ENCODE measurements at places on chromosomes 11 and 22. TPM values are rescaled to one million over a fixed set of nuclear protein-coding genes. Genes with fewer than 3 reads are reported as not detected.
A peak's percentile ranks its signal among the peaks of the same experiment; 100 is the strongest.

DNA sequence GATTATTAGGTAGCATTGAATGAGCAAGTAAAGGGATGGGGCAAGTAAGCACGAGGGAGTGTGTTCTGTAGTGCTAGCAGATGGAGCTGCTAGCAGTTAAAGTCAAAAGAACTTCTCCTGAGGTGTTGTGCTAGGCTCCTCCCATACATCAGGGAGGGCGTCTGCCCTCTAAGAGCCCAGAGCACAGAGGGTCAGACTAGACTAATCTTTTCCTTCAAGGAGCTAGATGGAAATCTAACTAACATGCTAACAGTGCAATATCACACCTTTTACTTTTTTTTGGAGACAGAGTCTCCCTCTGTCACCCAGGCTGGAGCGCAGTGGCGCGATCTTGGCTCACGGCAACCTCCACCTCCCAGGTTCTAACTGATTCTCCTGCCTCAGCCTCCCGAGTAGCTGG, 3.2 kb upstream of the PLA2G6 start:
- H3K4me3 ChIP-seq, result no peak overlapping the region
- H3K27me3 ChIP-seq, result no peaks in the 10 kb centered on the region

GRCh38 chr11:33928564-33928963, 36.7 kb upstream of the LMO2 start:
- no peaks in the 10 kb centered on the region for H3K36me3 ChIP-seq
- no peak overlapping the region for H3K27ac ChIP-seq
- no peak overlapping the region for H3K4me3 ChIP-seq
- peaks cover 21% of the 10 kb centered on the region for H3K4me1 ChIP-seq

DNA sequence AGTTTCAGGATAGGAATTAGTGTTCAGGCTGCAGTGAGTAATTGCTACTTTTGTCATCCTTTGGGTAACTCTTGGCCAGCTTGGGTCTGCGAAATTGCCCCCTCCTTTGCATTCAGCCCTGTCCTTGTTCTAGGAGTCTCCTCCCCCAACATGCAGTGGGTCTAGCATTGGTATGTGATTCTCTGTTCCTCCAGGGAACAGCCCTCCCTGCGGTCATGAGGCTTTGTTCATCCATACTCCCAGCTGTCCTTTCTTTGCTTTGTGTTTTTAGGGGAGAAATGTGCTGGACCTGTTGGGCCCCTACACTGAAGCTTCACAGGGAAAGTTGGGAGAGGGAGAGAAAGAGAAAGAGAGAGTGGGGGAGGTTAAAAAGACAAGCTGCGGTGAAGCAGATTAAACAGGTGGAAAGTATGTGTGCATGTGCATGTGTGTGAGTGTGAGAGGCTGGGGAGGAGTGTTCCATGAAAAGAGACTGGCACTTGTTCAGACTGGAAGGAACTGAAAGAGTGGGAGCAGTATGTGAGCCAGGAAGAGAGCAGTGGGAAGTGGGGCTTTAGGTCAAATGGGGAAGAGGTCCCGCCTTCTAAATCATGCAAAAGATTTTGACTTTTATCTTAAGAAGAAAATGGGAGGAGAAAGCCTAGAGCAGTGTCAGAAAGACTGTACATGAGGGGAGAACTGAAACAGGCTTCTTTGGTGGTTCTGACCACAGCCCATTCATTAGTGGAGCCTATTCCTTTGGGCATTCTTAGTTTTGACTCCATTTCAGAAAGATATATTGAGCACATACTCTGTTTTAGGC, 17.9 kb upstream of the SESN3 start:
- H3K27me3 ChIP-seq, result no peaks in the 10 kb centered on the region
- no peak overlapping the region for H3K4me3 ChIP-seq
- H3K4me1 ChIP-seq, result peaks cover 1% of the 10 kb centered on the region
- no peak for DNase-seq
- H3K27ac ChIP-seq, result no peak overlapping the region
- H3K36me3 ChIP-seq, result no peaks in the 10 kb centered on the region

GRCh38 chr11:36074941-36075431, 131.1 kb downstream of the LDLRAD3 start:
- H3K27ac ChIP-seq, result no peak overlapping the region
- H3K4me3 ChIP-seq, result no peak overlapping the region
- H3K4me1 ChIP-seq, result no peaks in the 10 kb centered on the region
- no peaks in the 10 kb centered on the region for H3K27me3 ChIP-seq
- DNase-seq, result no peak

GRCh38 chr22:22913989-22914388, 26.4 kb downstream of the IGLL5 start:
- no peaks in the 10 kb centered on the region for H3K27me3 ChIP-seq
- DNase-seq, result no peak
- no peak overlapping the region for H3K4me3 ChIP-seq

- DNase-seq, result no peak
- no peak overlapping the region for H3K27ac ChIP-seq
- H3K4me1 ChIP-seq, result no peaks in the 10 kb centered on the region
- H3K4me3 ChIP-seq, result no peak overlapping the region
Measured at GRCh38 chr22:36741204-36741793, 34.6 kb downstream of the IFT27 start.

DNA sequence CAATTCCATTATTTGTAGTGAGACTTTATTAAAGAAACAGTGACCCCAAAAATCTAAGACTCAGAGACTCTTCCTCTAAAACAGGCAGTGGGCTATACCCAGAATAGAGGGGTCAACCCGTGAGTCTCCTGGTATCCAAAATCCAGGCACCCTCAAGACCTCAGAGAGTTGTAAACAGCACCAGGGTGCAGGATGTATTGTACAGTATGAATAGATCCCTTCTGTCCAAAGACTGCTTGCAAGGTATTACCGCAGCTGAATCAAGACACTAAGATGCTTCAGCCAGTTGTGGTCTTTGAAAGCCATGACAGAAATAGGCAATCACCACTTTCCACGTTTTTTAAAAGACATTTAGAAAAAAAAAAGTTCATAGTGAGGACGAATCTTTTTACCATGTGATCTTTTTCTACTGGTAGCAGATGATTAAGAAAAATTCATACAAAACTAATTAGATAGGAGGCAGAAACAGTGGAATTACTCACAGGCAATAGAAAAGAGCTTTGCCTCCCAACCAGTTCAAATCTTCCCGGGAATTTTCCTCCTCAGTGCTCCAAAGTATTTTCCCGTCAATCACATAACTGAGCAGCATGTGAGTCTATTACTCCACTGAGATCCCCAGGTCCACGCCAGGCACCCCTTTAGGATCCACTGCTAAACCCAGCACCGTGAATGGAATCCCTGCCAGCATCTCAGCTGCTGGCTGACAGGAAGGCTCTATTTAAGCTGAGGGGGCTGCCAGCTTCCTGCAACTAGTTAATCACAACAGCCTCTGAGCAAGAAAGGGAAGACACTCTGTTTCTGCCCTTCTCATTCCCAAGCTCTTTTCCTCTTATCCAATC, 113.1 kb downstream of the ETS1 start:
- peak overlapping the region; percentile 63 for H3K27ac ChIP-seq
- no peaks in the 10 kb centered on the region for H3K27me3 ChIP-seq
- no peak overlapping the region for H3K4me3 ChIP-seq
- DNase-seq, result no peak
- peaks cover 71% of the 10 kb centered on the region for H3K4me1 ChIP-seq

Gene BDNF
- 4.7 TPM for total RNA-seq

Gene OLFML1
- 8.2 TPM for total RNA-seq
